GM12864 (cell line): ENCODE measurements at places on chromosomes 1 and 21.

GRCh38 chr1:54542962-54543539, 5.0 kb upstream of the ACOT11 start:
- no peak for DNase-seq

DNA sequence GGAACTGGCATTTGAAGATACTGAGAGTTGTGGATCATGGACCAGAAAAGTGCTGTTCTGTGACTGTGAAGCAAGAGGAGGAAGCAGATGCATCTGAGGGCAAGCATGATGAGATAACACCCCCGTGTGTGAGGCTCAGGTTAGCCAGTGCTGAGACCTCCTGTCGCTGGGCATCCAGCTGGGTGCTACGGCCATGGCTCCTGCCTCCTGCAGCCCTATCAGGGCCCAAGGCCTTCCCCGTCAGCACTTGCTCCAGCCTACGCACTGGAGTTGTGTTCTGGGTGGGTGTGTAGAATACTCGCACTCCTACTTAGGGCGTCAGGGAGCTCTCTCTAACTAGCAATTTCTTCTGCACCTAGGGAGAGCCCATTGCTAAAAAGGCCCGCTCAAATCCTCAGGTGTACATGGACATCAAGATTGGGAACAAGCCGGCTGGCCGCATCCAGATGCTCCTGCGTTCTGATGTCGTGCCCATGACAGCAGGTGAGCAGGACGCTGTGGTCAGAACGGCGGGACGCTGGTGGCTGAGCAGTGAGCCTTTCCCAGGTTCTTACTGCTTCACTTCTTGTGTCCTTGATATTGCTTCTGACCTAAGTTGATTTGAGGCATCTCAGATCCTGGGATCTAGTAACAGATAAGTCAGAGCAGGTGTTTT, 6.5 kb downstream of the PPIE start:
- DNase-seq: no peak

- no peak for DNase-seq
These were observed 84.2 kb downstream of the RGL1 start for GRCh38 chr1:183889095-183889494.

DNA sequence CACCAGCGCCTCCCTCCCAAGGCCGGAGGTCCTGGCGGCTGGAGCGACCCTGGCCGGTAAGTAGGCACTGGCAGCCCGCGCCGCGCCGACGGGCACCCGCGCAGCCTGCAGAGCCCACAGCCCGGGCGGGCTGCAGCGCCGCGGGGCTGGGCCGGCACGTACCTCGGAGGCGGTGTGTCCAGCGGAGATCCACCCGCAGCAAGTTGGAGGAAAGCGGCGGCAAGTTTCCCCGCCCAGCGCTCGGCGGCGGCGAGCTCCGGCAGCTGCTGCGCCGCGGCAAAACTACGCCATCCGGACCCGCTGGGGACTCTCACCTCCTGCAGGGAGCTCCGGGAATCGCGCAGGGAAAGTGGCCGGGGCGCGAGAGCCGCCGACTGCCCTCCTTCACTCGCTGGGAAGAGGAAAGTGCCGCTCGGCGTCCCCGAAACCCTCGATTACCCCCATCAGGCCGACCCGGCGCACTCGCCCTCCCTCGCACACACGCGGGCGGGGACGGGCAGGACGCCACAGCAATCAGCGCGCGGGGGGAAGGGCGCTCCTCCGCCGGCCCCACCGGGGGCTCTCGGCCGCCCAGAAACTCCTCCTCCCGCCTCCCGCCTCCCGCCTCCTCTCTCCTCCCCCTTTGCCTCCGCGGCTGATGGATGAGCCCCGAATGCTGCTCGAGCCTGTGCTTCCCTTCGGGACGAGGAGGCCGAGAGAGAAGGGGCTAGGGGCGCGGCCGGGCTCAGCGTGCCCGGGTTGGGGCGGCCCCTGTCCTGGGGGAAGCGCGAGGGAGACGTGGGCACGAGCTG, at the start of gene TGFBR3:
TGFBR3 (minus strand) TSS at position 436 of the 791 bp plus-strand sequence. CDS start 24,620 bp downstream, outside the sequence.
- DNase-seq: no peak

- no peak for DNase-seq
These were observed 70.1 kb downstream of the INTS7 start for GRCh38 chr1:211965108-211965805.

- DNase-seq: no peak
These were observed 66.8 kb downstream of the COL24A1 start for GRCh38 chr1:86089765-86090164.

- no peak for DNase-seq
These were observed 250.1 kb downstream of the KAZN start for GRCh38 chr1:14848625-14849024.

DNA sequence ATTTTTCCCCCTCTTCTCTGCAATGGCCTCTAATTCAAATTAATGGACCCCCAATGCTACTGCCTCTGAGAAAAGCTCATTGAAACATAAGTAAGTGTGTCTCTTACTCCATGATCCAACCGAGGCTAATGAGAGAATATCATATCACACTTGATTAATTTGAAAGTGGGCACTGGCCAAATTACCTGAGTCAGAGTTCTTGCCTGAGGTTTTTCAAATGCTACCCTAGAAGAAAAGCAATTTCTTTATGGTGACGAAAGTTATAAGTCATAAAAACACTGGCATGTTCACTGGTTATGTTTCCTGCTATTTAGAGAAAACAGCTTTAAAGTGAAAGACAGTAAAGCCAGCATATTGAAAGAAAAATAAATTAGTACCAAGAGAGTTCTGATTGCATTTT, 368.8 kb upstream of the TMPRSS15 start:
- DNase-seq: no peak
